Stimulated activated CD8-positive, alpha-beta memory T cell treated with anti-CD3 and anti-CD28 coated beads, Interleukin-4, amount 100 ng/mL, for 48 hours (primary cell): ENCODE measurements at places on chromosomes 4 and X.

- no peak for DNase-seq
Observed at GRCh38 chr4:83731609-83732008, 195.7 kb downstream of the GPAT3 start.

DNA sequence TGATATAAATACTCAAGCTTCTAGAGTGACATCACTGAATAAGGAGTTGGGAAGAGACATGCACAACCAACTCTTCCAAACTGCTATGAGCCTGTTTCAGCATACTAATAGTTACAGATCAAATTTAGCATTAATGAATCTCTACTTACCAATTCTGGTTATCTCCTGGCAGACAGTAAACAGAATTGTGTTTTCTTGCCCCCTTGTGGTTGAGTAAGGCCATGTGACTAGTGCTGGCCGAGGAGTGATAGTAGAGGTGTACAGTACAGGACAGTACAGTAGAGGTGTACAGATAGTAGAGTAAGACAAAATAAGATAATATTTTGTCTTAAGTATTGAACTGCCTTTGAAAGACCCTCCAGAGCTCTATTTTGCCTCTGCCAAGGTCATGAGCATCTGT is 681.4 kb downstream of the GABRG1 start:
- DNase-seq = no peak

GRCh38 chr4:122152711-122153226 is 638 bp downstream of the BLTP1 start:
- peak; percentile 46 for DNase-seq

- DNase-seq = no peak
Observed at GRCh38 chrX:123878252-123878721, 18.4 kb downstream of the XIAP start.

DNA sequence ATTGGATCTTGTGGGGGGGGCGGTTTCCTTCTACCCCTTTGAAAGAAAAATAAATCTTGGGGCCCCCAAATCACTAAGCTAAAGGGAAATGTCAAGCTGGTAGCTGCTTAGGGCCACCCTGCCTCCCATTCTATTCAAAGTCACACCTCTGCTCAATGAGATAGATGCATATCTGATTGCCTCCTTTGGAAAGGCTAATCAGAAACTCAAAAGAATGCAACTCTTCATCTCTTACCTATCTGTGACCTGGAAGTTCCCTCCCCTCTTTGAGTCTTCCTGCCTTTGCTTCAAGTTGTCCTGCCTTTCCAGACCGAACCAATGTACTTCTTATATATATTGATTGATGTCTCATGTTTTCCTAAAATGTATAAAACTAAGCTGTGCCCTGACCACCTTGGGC is 7.0 kb downstream of the C4orf51 start:
- no peak for DNase-seq

- no peak for DNase-seq
Observed at GRCh38 chrX:44470816-44471215, 71.8 kb downstream of the FUNDC1 start.

DNA sequence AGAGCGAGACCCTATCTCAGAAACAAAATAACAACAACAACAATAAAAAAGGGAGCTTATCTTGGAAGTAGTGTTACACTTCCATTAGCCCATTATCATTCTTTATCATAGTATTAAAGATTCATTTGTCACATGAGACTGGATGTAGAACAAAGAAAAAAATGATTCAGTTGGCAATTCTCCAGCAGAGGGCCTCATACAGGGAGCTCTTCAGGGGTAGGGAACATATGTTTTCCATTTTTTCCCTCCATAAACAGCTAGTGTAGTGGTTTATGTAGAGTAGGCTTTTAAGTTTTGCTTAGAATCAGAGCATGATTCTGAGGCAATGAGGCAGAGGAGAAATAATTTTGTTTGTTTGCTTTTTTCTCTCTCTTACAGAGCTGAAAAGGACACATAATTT is 5.8 kb downstream of the CPE start:
- no peak for DNase-seq

- DNase-seq = no peak
Observed at GRCh38 chrX:9081271-9081670, 47.3 kb upstream of the FAM9B start.

DNA sequence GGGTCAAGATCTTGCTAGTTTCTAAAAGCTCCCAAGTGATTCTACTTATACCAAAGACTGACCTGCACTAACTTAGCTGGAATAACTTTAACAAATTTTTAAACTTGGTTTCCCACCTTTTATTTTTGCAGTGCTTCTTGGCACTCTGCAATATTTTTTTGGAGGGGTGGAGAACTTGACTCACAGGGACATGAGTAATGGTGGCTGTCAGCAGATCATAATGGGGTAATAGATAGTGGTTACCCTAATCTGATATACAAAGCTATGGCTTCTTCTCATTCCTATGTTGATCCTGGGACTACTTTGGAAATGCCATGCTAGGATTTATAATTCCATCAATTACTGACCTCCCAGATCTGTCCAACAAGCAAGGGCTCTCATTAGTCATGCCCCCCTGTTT is 295.7 kb downstream of the GPAT3 start:
- no peak for DNase-seq

DNA sequence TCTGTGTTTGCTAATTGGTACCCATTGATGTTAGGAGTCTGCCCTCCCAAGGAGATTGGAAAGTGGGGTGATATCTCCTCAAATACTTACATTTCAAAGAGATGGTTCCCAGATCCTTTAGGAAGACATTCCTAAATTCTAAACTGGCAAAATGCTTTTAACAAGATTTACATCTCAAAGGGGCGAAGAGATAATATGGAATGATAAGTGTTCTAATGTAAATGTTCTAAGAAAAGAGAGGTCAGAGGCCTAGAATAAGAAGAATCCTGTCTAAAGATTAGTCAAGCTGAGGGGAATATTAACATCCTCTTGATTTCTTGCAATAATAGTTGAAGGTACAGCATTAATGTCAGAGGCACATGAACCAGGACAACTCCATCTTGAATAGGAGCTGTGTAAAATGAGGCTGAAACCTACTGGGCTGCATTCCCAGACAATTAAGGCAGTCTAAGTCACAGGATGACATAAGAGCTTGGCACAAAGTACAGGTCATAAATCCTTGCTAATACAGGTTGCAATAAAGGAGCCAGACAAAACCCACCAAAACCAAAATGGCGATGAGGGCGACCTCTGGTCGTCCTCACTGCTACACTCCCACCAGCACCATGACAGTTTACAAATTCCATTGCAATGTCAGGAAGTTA is 2248.1 kb downstream of the ARAP2 start:
- DNase-seq = no peak

GRCh38 chr4:158581161-158581560 is 59.5 kb downstream of the RXFP1 start:
- DNase-seq = no peak

DNA sequence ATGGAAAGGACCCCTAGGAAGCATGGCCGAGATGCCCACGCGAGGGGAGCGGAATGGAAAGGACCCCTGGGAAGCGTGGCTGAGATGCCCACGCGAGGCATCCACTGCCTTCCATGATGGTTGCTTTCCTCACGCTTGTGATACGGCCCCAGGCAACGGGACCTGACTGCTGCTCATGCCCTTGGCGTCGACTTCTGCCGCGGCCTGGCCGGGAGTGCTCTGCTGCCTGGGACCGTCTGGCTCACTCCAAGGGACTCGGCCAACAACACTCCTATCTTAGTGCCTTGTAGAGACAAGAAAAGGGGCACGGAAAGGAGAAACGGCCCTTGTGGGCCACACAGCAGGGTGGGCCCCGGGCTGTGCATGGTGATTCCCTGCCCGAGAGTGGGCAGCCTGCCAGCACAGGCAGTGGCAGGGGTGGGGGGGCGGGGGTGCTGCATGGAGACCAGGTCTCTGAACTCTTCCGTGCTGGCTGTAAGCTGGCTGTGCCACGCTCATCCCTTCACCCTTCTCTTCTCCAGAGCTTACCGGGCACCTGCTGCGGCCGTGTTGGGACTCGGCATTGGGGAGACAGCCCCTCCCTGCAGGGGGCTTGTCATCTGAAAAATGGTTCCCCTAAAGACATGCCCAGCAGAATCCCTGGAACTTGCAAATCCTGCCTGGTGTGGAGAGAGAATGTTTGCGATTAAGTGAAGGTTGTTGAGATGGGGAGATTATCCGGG is 38.6 kb upstream of the HMX1 start:
- peak; percentile 15 for DNase-seq

- DNase-seq = no peak
Observed at GRCh38 chr4:5114950-5115349, 63.7 kb downstream of the STK32B start.

- peak; percentile 38 for DNase-seq
Observed at GRCh38 chr4:146342600-146343192, 128.4 kb downstream of the REELD1 start.

GRCh38 chr4:3871181-3871852 is 105.1 kb downstream of the ADRA2C start:
- peak; percentile 31 for DNase-seq

- no peak for DNase-seq
Observed at GRCh38 chr4:86942185-86942666, 7.4 kb downstream of the AFF1 start.

DNA sequence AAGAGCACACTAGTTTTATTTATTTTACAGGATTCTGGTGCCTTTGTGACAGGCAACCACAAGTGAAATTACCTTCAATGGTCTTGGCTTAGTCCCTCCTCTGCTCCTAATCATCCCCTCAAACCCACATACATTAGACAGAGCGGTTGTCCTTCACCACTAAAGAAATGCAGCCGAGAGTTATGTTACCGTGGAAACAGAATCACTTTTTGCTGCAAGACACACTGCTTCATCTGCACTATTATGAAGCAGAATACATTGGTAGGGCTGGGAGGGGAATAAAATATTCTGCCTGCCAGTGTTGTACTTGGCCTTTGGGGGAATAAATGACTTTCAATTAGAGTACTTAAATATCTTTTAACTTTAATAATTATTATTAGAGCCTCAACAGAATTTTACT is 75.2 kb downstream of the ARHGEF38 start:
- no peak for DNase-seq

- peak; percentile 42 for DNase-seq
Observed at GRCh38 chr4:76689145-76689817, 208.7 kb downstream of the SOWAHB start.

DNA sequence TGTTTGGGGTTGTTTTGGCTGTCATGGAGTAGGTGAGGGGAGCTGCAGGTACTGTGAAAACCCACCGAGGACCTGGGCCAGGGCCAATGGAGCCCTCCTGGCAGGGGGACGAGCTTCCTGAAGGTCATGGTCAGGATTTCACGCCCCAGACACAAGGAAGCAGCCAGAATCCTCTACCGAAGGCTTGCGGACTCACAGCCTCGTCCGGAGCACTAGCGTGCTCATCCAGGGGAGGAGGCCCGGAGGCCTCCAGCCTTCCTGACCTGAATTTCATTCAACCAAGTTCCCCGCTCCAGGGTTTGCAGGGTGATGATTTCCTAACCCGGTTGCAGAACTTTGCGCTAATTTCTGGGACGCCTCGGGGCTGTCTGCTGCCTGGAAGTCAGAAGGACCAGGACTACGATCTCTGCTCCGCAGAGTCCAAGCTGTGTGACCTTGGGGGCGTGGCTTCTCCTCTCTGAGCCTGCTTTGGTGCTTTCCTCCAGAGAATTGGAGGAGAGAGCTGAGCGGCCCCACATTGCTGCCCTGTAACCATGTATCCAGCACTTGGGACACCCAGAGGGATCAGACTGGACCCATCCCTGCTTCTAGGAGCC is 56.2 kb upstream of the ADRA2C start:
- no peak for DNase-seq

DNA sequence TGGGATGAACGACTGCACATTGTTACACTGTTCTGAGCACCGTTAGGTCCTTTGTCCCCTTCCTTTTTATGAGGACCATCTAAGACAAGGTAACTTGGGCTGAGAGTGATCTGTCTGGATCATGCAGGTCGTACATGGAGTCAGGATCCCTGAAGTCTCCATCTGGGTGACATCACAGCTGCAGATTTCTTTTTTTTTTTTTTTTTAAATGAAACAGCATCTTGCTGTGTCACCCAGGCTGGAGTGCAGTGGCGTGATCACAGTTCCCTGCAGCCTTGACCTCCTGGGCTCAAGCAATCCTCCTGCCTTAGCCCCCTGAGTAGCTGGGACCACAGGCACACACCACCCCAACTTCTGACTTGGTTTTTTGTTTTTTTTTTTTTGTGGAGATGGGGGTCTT is 16.5 kb downstream of the SHROOM2 start:
- DNase-seq = no peak

GRCh38 chrX:48540028-48540375 is 488 bp downstream of the TBC1D25 start:
- DNase-seq = peak; percentile 72

GRCh38 chr4:162644346-162644745 is 480.5 kb upstream of the FSTL5 start:
- DNase-seq = no peak

DNA sequence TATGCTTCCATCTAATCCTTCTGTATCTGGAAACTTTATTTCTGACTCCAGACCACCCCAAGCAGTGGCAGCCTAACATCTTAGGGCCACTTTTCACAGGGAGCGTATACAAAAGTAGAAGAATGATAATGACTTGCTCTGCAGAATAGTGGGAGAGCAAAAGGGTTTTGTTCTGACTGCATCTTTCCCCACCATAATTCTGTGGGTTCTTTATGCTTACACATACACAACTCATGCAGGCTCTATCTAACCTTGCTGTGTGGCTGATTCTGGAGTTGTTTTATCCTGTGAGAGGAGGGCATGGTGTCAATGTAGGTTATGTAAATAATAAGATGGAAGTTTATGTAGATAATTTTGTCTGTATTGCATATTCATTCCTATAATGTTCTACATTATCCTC is 42.4 kb upstream of the NDNF start:
- DNase-seq = no peak

- no peak for DNase-seq
Observed at GRCh38 chrX:97310373-97310772, 426.7 kb downstream of the RPA4 start.
